ENCODE measurements at places on chromosomes 11 and 22. TPM values are rescaled to one million over a fixed set of nuclear protein-coding genes. Genes with fewer than 3 reads are reported as not detected.

GRCh38 chr11:776263-776560, 1.1 kb downstream of the GATD1 start:
- DNase-seq: no peak

GRCh38 chr11:96579656-96580055, 189.8 kb downstream of the JRKL start:
- no peak for DNase-seq

GRCh38 chr11:118290923-118291322, 13.6 kb upstream of the CD3E start:
- DNase-seq: no peak

- DNase-seq: no peak
Observed at GRCh38 chr11:62999649-63000048, 14.9 kb upstream of the SLC22A6 start.

DNA sequence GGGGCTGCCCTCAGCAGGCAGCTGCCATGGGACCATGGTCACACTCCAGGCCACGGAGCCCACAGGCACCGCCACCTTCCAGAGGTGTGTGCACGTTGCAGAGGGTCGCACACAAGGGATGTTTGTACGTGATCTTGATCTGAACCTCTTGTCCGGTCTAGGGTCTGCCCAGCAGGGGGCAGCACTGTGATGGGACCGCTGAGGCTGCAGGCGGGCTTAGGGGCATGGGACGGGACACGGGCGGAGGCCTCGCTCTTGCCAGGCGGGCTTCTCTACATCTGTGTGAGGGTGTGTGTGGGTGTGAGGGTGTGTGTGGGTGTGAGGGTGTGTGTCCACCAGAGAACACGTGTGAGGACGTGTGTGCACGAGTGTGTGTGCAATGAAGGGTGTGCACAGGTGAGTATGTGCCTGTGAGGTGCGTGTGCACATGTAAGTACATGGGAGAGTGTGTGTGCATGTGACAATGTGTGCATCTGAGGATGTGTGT, 52.4 kb downstream of the CACNA1I start:
- peak; percentile 82 for DNase-seq

DNA sequence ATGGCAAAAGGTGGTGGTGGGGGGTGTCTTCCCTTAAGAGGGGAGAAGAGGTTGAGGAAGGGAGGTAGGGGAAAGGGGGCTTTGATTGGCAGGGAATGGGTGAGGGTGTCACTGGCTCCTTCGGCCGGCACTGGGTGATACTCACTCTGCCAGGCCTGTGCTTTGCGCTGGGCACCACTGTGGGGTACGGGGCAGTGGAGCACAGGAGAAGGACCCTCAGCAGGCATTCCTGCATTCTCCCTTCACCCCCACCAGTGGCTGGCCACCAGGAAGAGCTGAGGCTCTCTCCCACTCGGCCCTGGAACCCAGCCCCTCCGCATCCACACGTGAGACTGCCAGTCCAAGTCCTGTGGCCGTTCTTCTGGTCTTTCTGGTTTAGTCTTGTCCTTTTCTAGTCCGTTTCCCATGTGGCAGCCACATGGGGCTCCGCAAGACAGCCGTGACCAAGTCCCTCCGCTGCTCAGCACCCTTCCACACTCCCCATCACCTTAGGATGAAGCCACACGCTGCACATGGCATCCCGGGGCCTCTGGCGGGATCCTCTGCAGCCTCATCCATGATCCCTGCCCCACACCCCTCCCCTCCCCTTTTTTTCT, 8.0 kb downstream of the CAPN5 start:
- no peak for DNase-seq

DNA sequence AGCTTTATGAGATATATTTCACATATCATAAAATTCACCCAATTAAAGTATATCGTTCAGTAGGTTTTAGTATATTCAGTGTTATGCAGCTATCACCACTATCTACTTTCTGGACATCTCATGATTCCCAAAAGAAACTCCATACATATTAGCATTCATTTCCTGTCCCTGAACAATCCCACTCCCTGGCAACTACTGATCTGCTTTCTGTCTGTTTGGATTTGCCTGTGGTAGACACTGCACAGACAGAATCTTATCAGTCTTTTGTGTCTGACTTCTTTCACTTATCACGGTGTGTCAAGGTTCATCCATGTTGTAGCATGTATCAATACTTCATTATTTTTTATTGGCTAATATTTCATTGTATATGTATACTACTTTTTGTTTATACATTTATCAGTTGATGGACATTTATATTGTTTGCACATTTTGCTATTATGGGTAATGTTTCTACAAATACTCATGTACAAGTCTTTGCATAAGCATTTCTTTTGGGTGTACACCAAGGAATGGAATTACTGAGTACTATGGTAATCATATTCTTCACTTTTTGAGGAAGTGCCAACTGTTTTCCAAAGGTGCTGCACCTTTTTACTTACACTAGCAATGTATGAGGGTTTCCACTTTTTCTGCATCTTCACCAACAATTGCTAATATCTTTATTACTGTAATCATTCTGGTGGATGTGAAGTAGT, 373.9 kb downstream of the AASDHPPT start:
- DNase-seq: no peak

DNA sequence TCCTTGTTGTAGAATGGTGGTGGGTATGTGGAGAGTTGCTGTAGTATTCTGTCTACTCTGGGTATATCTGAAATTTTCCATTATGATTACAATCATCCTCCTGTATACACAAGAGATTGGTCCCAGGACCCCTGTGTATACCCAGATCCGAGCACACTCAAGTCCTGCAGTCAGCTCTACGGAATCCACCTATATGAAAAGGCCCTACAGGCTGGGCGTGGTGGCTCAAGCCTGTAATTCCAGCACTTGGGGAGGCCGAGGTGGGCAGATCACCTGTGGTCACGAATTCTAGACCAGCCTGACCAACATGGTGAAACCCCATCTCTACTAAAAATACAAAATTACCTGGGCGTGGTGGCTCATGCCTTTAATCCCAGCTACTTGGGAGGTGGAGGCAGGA, 17.2 kb downstream of the PARVA start:
- no peak for DNase-seq

GRCh38 chr22:18048041-18048440, 23.7 kb upstream of the MICAL3 start:
- DNase-seq: no peak

GRCh38 chr11:34146411-34146810, 41.0 kb downstream of the NAT10 start:
- no peak for DNase-seq

GRCh38 chr11:105092256-105093239, 47.0 kb downstream of the CARD18 start:
- DNase-seq: no peak

DNA sequence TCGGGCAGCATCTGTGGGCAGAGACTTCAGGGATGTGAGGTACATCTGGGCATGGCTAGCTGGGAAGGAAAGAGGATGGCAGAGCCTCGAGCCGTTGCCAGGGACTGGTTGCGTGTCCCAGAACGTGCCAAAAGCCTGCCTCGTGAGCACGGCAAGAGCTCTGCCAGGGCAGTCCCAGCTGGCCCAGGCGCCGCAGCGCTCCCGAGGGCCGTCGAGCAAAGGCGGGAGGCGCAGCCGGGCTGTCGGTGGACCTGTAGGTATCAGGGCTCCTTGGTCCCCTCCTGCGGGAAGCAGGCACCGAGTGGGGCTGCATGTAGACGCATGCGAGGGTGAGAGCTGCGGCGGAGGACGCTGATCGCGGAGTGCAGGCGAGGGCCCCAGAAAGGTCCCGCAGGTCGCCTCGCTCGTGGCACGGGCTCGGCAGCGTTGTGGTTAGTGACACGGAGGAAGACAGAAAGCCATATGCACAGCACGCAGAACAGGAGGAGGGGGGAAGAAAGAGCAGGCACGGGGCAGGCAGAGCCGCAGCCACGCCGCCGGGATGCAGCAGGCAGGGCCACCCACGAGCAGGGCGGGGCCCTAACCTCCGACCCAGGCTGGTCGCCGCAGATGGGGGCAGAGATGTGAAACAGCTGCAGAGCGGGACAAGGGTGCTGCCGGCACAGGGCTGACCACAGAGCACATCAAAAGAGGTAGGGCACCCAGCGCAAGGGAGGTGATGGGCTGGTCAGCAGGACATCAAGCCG, 18.0 kb downstream of the LSP1 start:
- no peak for DNase-seq

GRCh38 chr11:127656116-127656836, 655.7 kb upstream of the KIRREL3 start:
- DNase-seq: no peak

DNA sequence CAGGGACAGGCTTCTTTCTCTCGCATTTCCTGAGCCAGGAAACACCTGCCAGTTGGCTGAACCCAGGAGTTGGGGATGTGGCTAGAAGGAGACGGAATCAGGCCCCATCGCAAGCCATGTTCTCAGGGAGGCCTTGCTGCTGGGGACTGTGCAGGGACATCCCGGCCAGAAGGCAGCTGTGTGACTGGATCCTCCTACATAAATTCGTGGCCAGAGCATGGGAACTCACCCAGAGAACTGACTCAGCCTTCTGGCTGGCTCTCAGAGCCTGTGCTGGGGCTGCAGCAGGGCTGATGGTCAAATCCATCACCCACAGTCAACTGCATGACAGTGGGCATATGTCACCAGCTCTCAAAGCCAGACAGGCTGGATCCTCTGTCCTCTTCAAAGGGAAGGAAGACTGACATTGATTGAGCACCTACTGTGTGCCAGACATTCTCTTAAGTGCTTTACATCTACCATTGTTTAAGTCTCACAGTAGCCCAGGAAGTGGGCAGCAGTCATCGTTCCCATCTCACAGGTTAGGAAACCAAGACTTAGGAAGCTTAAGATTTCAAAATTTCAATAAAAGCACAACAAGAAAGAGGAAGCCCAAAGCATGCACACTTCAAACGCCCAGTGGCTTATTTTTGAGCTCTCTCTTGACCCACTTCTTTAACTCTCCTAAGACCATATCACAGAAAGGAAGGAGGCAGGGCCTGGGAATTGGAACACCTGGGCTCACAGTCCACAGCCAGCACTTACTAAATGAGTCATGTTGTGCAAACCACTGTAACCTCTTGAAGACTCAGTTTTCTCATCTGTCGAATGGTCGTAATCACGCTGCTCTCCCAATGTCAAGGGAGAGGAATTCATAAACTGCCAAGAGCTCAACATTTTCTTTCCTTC, 30.9 kb upstream of the CACNG2 start:
- DNase-seq: no peak

DNA sequence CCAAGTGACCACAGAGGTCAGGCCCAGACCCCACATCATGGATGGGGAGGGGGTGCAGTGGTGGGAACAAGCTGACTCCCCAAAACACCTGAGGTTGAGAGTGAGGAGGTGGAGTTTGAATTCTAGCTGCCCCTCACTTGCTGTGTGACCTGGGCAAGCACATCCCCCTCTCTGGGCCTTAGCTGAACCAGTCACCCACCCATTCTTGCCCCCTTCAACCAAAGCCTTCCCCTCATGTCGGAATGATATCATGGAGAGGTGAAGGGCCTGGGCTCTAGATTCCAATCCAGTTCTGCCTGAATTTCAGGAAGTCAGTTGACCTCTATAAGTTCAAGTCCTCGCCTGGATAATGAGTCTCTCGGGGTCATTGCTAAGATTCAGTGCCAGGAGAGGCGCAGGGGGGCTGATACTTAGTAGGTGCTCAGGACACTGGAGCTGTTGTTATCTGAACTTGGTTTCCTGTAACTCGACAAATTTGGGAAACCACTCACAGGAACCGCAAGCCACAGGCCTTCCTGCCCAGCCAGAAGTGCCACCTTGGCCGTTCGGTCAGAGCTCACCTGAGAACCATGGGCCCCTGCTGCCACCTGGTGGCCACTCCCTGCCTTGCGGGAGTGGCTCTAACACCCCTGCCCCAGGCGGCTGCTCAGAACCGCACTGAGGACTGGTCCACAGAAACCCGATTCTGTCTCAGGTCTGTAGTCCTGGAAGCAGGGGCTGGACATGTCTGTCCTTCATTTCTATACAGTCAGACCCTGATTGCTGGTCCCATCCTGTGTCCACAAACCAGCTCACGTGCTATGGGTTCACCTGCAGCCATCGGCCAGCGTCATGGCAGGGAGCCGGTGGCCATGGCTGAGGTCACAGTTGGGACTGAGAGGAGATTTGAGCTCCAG, 6.9 kb downstream of the CDC42EP1 start:
- DNase-seq: peak; percentile 78

GRCh38 chr22:30212363-30212995, 34.1 kb downstream of the LIF start:
- peak; percentile 76 for DNase-seq

DNA sequence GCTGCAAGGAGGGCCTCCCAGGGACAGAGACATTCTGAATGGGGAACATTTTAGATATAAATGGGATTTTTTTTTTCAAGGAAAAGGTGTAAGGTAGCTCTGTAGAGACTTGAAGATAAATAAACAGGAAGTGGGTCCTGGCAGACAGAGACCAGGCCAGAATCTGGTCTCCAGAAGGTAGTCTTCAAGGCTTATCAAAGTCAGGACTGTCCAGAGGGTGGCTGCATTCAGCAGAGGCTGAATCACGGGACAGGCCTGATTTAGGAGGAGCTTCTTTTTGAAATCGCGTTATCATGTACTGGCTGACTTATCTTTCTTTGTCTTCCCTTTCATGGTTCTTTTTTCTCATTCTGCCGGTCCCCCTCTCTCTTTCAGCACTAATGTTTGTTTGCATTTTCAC, 542.9 kb downstream of the NTM start:
- DNase-seq: no peak

DNA sequence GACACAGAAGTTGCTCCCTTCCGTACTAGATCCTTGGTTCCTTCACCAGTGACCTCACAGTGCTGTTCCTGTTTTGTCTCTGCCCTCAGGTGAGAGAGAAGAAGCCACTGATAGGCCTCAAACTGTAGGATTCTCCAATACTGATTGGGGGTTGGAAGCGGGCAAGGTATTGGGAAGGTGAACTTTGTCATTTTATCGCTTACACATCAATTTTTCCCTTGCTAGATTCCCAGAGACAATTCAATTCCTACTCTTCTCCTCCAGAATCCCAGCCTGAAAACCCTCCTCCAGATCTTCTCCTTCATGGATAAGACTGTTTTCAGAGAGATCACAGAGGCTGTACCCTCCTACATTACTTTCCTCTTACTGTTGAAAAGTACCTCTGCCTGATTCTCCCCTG, 9.4 kb upstream of the OR2D3 start:
- DNase-seq: no peak

- peak; percentile 94 for DNase-seq
Observed at GRCh38 chr22:24951942-24952836, at the start of gene KIAA1671. TSS of gene KIAA1671 (plus strand) at chr22:24952716. CDS start at chr22:25028000, 75,284 bp downstream.

DCDC1 gene
- not detected for total RNA-seq

SCARF2 gene
- total RNA-seq: 5.0 TPM

PRG3 gene
- total RNA-seq: not detected

TEX12 gene
- not detected for total RNA-seq

ACCSL gene
- total RNA-seq: not detected

GGTLC3 gene
- not detected for total RNA-seq

FAU gene
- total RNA-seq: 641 TPM

GPHA2 gene
- not detected for total RNA-seq

FJX1 gene
- 1.1 TPM for total RNA-seq

POTEH gene
- not detected for total RNA-seq
